ENCODE measurements at places on chromosomes 5 and 9. TPM values are rescaled to one million over a fixed set of nuclear protein-coding genes. Genes with fewer than 3 reads are reported as not detected.

The ARHGEF37 gene
- 29.1 TPM for total RNA-seq

The KIAA0825 gene
- 0.51 TPM for total RNA-seq

The PTGDS gene
- total RNA-seq, result 0.26 TPM

The NRARP gene
- 3.4 TPM for total RNA-seq

The TAF11L12 gene
- total RNA-seq, result not detected

The ROPN1L gene
- total RNA-seq, result 0.13 TPM

The SLC28A3 gene
- 15.0 TPM for total RNA-seq

The TMEM215 gene
- not detected for total RNA-seq

The CANX gene
- 1,015 TPM for total RNA-seq

The FAM153A gene
- 0.64 TPM for total RNA-seq

GRCh38 chr9:75299324-75299723 is 211.0 kb downstream of the OSTF1 start:
- DNase-seq, result no peak

DNA sequence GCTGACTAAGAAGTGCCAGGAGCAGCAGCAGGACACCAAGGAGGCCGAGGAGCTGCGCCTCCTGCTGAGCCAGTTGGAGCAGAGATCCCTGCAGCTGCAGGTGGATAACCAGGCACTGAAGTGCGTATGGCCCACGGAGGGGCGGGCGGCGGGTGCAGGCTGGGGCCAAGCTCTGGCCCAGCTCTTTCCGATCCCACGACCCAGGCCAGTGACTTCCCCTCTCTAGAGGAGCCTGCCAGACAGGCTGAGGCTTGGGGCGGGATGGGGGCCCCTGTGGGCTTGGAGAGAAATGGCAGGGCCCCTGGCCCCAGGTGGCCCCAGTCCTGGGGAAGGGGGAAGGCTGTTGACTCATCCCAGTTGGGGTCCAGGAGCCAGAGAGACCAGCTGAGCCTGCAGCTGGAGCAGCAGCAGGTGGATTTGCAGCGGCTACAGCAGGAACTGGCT is 3.6 kb downstream of the PTRH1 start:
- DNase-seq, result no peak

DNA sequence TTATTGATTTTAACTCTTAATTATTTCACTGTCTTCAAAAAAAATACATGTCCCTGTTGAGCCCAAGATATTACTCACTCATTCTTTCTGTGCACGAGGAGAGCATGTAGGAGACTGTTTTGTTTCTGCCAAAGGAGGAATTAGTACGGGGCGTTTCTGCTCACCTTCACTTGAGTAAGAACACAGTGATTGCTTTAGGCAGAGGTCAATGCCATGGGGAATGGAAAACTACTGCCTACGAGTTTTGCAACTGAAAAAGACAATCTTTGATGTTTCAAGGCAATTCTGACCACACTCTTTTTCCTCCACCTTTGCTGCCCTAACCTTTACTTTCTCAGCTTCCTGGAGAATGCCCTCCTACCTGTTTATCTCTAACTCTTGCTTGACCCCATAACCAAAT is 109.4 kb downstream of the CCDC192 start:
- peak; percentile 43 for DNase-seq

DNA sequence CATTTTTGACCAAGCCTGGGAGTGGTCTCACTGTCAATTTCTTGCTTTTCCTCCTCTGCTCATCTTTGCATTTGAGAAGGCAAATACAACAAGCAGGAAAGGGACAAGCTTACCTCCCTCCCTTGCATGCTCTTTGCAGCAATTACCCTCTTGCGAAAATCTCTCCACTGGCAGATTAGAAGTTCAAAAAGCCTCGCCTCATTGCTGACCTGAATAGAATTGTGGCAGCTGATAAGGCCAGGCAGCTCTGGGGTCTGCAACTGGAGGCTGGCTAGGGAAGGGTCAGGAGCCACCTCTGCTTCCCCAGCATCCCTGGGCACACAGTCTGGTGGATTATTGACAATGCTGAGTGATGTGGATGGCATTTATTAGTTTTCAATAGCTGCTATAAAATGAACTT is 362.3 kb upstream of the KIF2A start:
- DNase-seq, result no peak

DNA sequence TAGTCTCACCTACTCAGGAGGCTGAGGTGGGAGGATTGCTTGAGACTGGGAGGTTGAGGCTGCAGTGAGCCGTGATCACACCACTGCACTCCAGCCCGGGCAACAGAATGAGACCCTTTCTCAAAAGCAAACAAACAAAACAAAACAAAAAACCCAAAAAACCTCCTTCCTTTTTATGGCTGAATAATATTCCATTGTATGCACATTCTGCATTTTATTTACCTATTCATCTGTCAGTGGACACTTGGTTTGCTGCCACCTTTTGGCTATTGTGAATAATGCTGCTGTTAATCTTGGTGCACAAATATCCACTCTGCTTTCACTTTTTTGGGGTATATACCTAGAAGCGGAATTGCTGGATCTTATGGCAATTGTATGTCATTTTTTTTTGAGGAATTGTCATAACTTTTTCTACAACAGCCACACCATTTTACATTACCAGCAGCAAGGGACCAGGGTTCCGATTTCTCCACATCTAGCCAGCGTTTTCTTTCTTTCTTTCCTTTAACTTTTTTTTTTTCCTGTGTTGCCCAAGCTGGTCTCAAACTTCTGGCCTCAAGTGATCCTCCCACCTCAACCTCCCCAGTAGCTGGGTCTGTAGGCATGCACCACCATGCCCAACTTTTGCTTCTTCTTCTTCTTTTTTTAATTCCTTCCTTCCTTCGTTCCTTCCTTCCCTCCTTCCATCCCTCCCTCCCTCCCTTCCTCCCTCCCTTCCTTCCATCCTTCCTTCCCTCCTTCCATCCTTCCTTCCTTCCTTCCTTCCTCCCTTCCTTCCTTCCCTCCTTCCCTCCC is 30.6 kb downstream of the NKX2-5 start:
- DNase-seq, result peak; percentile 25

DNA sequence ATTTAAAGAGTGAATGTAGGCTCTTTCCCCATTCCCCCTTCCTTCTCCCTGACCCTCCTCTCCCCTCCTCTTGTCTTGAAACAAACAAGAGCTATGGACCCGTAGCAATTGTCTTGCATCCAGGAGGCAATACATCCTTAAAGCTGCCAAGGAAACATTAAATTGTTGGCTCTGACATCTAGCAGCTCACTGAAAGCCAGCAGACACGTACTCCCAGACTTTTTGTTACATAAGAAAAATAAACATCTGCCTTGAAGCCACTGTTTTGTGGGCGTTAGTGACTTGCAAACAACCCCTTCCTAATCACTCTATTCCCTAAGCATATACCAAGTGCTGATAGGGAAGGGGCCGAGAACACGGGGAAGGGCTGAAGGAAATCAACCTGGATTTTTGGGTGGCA is 8.6 kb downstream of the SLC45A2 start:
- no peak for DNase-seq

DNA sequence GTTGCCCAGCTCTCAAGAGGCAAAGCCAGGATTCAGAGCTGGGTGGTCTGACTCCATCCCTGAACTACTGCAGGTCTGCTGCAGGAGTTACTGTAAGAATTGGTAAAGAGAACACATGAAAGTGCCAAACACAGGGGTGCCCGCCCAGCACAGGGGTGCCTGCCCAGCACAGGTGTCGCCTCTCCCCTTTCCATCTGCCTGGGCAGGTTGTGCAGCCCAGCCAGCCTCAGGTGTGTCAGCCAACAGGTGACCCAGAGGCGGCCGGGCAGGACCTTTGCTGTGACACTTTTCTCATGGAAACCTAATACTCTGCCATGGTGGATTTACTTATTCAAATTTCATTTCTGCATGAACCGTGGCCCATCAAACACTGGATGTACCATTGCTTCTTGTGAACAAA is 289.7 kb upstream of the IRX4 start:
- no peak for DNase-seq

DNA sequence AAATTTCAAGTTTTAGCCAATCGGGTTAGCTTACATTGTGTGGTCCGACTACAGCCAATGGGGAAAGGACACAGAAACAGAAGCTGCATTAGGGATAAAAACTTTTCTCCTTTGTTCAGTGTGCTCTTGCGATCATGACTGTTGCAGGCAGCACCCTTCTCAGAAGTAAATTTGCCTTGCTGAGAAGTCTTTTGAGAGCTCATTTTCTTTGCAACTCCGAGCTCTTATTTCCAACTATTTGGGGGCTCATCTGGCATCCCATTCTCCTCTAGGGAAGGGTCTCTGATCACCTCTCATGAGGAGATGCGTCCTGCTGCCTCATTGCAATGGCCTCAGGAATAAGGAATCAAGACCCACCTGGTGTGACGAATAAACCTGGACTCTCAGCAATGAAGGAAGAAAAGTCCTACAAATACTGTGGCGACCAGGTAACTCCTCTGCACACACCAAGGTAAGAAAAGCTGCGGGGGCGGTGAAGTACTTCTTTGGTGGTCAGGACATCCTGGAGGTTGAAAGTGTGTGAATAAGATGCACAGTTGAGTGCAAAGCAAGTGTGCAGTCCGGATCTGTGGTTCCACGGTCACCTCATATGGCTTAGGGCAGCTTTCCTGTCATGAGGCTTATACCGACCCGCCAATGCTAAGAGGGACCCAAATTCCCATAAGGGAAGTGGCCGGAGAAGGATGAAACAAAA is 20.4 kb downstream of the CNOT8 start:
- no peak for DNase-seq

- no peak for DNase-seq
Observed at GRCh38 chr5:123518111-123518510, 6.1 kb downstream of the CSNK1G3 start.

GRCh38 chr9:81371824-81372223 is 317.5 kb downstream of the TLE1 start:
- DNase-seq, result no peak

DNA sequence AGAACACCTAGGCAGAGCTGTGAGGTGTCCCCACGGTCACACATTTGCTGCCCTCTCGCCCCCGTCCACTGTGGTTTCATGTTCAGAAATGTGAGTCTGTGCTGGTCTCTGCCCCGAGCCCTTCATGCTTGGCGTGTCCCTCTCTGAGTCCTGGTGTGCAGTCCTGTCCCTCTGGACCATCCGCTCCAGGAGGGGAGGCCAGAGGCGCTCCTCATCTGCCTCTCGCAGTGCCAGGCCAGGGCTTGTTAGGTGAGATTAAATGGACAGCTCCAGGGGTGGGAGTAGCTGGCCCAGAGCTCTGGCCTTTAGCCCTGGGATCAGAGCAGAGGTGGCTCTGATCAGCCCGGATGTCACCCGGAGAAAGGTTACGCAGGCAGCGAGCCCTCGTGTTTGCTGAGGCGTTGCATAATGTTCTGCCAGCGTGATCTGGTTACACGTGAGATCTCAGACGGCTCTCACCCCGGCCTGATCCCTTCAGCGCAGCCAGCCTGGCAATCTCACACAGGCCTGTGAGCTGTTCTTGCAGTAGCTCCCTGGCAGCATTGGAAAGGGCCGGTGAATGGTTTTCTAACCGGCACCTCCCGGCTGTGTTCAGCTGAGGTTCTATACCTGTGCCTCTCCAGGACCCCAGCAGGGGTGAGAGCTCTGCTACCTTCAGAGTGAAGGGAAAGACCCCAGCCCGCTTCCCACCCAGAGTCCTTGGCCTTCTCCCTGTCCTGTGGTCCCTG is 24.5 kb downstream of the PTGES2 start:
- DNase-seq, result no peak

DNA sequence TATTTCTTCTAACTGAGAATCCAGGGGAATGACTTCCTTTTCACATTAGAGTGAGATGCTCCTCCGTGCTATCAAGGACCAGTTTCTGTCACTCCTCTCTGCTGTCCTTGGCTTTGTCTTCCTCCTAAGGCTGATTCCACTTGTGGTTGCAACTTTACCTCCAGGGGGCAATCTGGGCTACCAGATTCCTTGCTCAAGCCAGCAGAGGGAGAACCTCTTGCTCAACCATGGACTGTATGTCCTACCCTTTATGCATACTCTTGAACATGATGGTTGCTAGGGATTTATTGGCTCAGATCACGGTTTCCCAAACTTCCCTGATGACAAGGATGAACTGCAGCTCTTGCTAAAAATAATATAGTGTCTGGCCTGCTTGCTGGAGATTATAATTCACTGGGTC is 24.0 kb downstream of the NNT start:
- peak; percentile 72 for DNase-seq

- no peak for DNase-seq
Observed at GRCh38 chr9:91412941-91413340, 10.7 kb downstream of the NFIL3 start.

DNA sequence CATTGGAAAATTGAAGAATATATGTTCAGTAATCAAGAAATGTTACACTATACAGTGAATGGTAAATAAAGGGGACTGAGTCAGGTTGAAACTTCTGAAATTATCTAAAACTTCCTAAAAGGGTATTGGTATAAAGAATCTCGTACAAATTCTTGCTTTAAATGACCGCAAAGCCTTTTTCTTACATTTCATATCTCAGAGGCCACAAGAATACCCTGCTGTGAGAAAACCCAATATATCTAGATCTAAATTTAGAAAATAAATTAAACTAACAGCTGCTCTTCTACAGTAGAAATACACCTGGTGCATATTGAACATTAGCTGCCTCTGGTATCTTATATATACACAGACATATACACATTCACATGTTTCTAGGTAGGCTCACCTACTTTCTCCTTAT is 221.7 kb downstream of the PCSK5 start:
- DNase-seq, result no peak

GRCh38 chr5:25975885-25976284 is 1062.5 kb downstream of the CDH9 start:
- no peak for DNase-seq

GRCh38 chr9:121589986-121590385 is 61.4 kb upstream of the DAB2IP start:
- no peak for DNase-seq

GRCh38 chr5:32126691-32127090 is 47.4 kb downstream of the GOLPH3 start:
- no peak for DNase-seq

DNA sequence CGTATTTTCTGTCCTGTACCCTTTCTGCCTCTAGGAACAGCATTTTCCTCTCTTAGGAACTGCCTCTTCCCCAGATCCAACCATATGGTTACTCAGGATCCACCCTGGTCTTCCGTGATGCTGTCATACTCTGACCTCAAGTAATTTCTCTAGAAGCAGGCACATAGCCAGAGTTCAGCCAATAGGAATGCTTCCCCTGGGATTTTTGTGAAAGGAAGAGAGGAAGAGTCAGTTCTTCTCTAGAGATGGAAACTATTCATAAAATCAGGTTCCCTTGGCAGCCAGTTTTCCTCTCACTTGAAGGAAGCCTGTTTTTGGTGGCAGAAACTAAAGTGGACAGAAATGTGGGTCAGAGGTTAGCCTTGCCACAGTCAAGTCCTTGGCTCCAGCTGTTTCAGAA is 400.1 kb upstream of the PCSK5 start:
- DNase-seq, result no peak

- DNase-seq, result no peak
Observed at GRCh38 chr5:66442951-66443445, 153.2 kb upstream of the MAST4 start.
